ENCODE measurements at places on chromosomes 4 and X.

GRCh38 chr4:123891881-123892280 is 495.3 kb downstream of the SPRY1 start:
- no peak for DNase-seq

DNA sequence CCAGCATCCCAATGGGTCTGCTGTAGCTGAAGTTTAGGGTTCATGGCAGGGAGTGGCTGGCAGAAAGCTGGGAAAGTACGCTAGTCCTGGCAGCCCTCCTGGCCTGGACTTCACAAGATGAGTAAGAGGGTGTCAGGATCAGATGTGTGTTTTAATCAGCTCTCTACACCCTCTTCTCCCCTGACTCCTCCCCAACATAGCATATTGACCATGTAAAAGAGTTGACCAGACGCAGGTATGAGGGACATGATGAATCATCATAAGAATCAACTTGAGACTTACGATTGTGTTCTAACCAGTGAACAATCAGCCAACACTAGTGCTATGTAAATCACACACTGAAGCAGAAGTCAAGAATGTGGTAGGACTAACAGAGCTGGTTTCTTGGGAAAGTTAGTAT is 5.3 kb downstream of the SOWAHB start:
- no peak for DNase-seq

DNA sequence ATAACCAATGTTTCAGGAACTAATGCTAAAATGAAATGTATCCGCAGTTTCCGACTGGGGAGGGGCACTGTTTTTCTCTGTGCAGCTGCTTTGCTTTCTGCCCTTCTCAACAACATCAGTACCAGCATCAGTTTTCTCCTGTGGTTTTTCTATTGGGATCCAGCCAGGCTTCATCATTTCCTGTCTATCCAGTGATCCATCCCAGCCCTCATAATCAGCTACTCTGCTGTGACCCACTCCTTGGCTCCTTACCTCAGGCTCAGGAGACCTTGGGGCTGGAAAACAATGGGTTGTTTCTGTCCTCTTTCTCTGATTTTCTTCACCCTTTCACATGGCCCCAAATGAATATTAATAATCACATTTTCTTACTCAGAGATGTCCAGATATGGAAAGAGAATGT is 222.2 kb upstream of the DKK2 start:
- DNase-seq = peak; percentile 73

- DNase-seq = no peak
Measured at GRCh38 chrX:14936561-14936960, 63.3 kb downstream of the MOSPD2 start.

GRCh38 chrX:37685381-37686359 is at the start of gene XK:
Gene XK, plus strand, starts transcription at chrX:37685791. Its CDS starts 171 bp downstream, at chrX:37685962.
- DNase-seq = no peak
